ENCODE measurements at places on chromosomes 16 and 17.

DNA sequence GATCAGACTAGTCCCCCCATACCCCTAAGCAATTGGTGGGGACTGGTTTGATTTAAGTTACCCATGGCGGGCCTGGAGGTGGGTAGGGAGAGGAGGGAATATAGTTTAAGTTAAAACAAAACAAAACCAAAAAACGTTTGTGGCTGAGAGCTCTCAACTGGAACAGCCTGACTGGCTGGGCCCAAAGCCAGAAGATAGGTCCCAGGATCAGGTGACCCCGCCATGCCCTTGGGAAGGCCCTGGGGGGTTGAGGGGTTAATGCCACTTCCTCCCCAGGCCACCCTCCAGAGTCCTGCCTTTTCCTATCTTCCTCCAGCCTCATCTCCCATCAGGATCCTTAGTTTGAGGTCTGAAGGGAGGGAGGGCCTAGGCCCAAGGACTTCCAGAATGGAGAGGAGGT, 82.3 kb upstream of the LHX1 start:
- no peak for DNase-seq

GRCh38 chr17:47806913-47807255, 14.7 kb downstream of the OSBPL7 start:
- DNase-seq: no peak

DNA sequence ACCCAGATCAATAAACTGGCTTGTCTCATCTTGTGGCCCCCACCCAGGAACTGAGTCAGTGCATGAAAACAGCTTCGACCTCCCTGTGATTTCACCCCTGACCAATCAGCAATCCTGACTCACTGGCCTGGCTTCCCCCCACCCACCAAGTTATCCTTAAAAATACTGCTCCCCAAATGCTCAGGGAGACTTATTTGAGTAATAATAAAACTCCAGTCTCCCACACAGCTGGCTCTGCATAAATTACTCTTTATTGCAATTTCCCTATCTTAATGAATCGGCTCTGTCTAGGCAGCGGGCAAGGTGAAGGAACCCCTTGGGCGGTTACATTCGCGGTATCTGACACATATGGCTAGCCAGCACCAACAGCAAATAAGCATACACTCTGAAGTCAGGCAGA, 9.8 kb upstream of the RABEP1 start:
- DNase-seq: peak; percentile 39

- DNase-seq: peak; percentile 95
Observed at GRCh38 chr16:3150346-3151218, 15.8 kb downstream of the ZNF213 start.

GRCh38 chr16:74438492-74438979, 17.3 kb upstream of the CLEC18B start:
- DNase-seq: no peak

GRCh38 chr16:23520500-23520899, 10.2 kb upstream of the GGA2 start:
- DNase-seq: no peak

DNA sequence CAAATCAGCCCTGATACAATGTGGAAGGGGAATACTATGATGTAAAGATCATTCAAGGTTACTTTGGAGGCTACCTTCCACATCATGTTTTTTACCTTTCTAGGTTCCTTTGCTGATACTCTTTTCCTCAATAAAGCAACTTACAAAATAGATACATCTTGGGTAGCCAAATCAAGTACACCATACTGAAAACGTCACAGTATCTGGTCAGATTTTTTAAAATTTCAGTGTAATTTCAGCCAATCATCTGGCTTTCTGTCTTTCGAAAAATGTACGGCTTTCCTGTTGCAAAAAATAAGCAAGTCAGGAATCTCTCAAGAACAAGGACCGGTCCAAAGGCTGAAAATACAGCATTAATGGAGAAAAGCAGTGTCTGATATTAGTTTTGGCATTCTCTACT, 15.6 kb upstream of the MED13 start:
- DNase-seq: no peak

DNA sequence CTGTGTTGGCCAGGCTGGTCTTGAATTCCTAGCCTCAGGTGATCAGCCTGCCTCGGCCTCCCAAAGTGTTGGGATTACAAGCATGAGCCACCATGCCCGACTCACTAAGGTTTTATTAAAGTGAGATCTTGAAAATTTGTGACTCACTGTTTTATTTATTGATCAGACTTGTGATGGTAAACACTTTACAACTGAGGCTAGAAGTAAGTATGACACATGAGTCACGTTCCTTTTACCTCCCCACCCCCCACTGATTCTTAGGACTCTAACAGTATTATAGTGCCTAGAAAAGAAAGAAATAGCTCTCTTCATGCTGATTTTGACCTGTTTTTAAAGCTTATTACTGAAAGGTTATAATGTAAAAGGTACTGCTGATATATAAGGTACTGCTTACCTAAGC, 160.6 kb downstream of the TANC2 start:
- DNase-seq: peak; percentile 17

- no peak for DNase-seq
Observed at GRCh38 chr17:7020894-7021664, 1.8 kb upstream of the BCL6B start.

GRCh38 chr17:76026714-76027158, 370 bp downstream of the EVPL start:
- DNase-seq: peak; percentile 24

DNA sequence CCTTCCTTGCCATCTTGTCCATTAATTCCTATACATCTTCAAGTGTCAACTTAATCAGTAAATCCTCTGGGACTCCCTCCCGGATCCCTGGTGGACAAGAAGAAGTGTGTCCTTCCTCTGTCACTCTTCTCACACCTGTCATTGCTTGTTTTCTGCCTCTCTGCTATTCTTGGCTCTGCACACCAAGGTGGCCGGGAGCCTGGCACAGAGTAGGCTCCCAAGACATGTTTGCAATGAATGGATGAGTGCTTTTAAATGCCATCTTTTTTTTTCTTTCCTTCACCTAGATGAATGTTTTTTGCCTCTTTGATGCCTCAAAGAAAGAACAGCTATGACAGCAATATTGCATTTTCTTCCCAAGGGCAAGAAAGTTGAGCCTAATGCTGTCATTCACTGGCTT, 58.0 kb upstream of the CLEC18A start:
- DNase-seq: no peak

DNA sequence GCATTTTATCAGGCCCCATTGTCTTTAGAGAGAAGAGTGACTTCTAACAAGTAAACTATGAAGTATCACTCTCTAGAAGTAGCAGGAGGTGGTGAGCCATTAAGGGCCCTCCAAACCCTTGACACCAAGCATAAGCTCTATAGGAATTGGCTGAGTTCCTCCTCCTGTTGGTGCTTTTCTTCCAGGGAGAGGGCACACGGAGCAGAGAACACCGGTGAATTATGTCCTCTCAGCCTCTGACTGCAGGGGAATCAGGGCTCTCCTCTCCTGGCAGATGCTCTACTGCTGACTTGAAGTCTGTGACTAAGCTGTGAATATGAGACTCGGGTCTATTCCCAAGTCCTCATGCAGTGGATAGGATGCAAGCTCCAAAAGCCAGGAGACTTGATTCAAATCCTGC, 32.3 kb downstream of the CHD9 start:
- no peak for DNase-seq

- peak; percentile 34 for DNase-seq
Observed at GRCh38 chr16:396605-397004, 394 bp upstream of the NME4 start.

DNA sequence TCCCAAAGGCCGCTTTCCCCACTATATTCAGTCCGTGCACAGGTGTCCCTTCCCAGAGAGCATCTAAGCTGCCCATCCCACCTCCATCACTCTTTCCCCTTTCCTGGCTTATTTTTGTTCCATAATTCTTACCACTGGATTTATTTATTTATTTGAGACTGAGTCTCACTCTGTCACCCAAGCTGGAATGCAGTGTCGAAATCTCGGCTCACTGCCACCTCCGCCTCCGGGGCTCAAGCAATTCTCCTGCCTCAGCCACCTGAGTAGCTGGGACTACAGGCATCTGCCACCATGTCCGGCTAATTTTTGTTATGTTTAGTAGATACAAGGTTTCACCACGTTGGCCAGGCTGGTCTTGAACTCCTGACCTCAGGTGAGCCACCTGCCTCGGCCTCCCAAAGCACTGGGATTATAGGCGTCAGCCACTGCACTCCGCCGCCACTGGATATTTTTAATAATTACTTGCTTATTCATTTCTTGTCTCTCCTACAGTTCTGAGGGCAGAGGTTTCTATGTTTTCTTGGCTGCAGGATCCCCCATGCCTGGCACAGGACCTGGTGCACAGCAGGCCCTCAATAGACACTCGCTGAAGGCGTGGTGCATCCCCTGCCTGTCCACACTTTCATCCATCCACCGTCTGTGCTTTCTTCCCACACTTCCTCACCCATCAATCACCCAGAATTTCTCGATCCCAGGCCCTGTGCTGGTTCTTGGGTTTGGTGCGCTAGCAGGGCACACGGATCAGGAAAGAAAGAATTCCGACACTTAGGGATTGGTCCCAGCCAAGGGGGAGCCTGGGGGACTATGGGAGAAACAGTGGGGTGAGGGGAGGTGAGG, 9.9 kb upstream of the ADGRG1 start:
- peak; percentile 78 for DNase-seq

- DNase-seq: no peak
Observed at GRCh38 chr16:72240466-72240865, 68.5 kb upstream of the PMFBP1 start.

GRCh38 chr16:21626659-21627277, 25.6 kb downstream of the IGSF6 start:
- DNase-seq: peak; percentile 94

All from epithelial cell of esophagus (primary cell).